CD8-positive, alpha-beta memory T cell (primary cell): ENCODE measurements at places on chromosomes 12 and 14.

GRCh38 chr14:75476274-75476995 is 45.8 kb upstream of the BATF start:
- no peak for DNase-seq

DNA sequence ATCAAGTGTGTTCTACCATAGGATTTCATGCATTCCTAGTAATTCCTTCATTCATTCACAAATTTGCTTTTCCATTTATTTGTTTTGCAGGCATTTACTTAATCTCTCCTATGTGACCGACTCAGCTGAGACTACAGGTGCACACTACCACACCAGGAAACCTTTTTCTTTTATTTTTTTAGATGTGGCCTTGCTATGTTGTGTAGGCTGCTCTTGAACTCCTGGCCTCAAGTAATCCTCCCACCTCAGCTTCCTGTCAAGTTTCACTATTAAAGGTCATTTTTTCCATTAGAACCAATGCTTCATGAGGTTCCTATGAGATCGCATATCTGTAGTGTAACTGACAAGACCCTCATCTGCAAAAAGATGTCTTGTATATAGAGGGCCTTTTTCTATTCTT is 1218.7 kb downstream of the VRK1 start:
- DNase-seq = peak; percentile 23

- no peak for DNase-seq
Measured at GRCh38 chr12:3300833-3301401, 190.1 kb upstream of the PRMT8 start.

DNA sequence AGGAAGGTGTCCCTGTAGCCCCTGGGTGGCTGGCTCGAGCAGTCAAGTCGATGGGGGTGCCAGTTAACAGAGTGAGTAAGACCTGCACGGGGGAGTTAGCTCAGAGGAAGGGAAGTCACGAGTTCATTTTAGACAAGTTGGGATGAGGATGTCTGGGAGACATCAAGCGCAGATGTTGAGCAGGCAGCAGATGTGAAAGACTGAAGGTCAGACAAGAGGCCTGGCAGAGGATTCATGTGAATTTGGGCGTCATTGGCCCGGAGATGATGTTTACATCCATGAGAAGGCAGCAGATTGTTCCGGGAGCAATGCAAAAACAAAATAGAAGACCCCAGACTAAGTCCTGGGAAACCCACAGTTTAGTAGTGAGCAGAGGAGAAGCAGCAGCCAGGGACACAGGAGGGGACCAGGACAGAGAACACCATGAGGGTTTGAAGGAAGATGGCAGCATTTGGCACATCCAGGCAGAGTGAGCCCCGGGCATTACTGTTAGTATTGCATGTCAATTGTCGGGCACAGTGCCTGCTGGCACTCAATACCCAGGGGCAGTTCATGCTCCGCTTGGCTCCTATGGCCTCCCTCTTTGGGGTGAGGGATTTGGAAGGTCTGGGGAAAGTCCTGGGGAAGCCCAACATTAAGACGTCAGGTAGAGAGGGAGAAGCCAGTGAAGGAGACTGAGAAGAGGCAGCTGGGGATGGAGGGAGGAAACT is 15.1 kb downstream of the LTBP2 start:
- no peak for DNase-seq

GRCh38 chr12:12265571-12266388 is 1.1 kb downstream of the LRP6 start:
- DNase-seq = no peak

DNA sequence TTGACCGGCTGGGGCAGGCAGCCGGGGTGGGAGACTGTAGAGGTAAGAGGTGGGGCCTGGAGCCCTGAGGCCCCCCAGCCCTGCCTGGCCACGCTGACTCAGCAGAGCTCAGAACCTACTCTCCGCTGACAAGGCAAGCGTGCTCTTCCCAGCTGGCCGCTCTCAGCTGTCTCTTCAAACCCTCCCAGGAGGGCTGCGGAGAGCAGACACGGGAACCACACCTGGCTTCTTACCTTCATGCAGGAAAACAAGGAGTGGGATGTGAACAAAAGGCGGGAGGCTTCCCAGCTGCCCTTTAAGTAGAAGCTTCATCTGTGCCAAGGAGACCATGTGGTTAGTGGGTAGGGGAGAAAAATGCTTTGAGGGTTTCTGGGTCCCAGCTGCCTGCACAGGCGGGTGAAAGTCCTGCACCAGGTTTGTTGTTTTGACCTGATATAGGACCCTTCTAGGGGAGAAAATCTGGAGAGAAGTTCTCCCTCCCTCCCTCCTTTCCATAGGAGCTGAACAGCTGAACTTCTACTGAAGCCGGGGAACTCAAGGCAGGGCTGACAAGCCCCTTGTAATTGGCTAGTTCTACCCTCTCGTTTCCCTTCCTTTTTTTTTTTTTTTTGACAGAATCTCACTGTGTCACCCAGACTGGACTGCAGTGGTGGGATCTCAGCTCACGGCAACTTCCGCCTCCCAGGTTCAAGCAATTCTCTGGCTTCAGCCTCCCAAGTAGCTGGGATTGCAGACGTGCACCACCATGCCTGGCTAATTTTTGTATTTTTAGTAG is 12.8 kb upstream of the TESC start:
- DNase-seq = no peak

DNA sequence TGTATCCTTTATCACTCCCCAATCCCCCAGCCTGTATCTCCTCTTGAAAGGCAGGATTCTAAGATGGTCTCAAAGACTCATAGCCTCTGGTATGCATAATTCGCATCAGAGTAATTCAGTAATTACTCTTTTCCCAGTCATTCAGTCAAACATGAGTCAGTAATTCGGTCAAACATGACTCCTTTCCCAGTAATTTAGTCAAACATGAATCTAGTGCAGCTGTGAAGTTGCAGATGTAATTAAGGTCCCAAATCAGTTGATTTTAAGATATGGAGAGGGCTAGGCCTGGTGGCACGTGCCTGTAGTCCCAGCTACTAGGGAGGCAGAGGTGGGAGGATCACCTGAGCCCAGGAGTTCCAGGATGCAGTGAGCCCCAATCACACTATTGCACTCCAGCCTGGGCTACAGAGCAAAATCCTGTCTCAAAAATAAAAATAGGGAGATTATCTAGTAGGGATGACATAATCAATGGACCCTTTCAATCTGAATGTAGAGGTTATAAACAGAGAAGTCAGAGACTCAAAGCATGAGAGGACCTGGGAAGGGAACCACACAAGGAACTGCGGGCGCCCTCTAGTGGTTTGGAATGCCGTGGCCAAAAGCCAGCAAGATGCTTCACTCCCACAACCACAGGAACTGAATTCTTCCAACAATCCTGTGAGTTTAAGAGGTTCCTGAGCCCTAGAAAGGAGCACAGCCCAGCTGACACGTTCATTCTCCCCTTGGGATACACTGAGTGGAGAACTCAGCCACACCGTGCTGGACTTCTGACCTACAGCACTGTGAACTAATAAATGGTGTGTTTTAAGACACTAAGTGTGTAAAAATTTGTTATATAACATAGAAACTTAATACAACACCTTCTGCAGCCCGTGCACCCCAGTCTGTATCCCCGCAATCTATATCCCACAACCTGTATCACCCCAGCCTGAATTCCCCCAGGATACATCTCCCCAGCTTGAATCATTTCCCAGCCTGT is 14.3 kb upstream of the ARMH4 start:
- DNase-seq = peak; percentile 58

DNA sequence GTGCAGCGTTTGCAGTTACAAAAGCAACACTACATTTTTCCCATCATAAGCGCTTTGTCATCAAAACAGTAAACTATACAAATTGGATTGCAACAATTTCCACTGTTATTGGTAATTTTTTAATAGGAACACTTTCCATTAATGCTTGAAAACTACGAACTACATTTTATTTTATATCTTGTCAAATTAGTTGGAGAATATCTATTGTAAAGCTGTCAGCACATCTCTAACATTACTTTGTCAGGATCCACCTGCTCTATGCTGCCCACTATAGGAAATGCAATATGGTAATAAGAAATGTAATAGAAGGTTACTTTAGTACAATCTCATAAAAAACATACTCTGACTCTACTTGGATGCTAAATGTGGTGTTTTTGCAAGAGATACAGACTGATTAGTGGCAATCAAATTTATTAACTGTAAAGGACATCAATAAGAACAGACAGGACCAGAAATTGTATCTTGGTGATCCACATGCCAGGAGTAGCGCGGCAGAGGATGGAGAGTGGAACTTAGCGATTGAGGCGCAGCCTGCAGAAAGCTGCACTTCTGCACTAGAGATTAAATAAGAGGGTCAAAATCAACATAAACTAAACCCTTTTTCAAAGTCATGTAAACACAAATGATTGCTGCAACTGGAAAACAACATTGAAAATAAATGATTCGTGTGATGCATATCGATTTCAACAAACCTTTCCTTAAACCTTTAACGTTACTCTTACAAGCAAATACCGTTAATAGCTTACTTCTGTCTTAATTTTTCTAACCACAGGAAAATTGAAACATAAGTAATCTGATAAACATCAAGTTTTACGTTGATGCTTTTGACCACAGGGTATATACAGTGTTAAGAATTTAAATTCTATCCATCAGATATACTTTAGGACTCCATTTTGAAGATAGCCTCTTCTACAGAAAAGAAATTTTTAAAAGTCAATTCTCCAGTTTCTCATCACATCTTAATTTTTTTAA is 3.6 kb upstream of the ARID2 start:
- peak; percentile 65 for DNase-seq

- DNase-seq = no peak
Measured at GRCh38 chr14:95256002-95256775, 63.5 kb downstream of the CLMN start.

DNA sequence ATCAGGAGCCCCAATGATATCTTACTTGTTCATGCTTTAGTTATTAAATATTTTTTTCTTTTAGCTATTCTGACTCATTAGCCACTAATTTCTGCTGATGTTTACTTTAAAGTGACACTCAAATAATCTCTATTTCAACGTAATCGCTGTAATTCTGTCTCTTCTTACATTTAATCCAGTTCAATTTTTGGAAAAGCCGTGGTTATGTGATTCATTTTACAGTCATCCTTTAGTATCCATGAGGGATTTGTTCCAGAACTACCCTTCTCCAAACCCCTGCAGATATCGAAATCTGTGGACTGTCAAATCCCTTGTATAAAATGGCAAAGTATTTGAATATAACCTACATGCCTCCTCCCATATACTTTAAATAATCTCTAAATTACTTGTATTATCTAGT is 1103.4 kb downstream of the LRFN5 start:
- no peak for DNase-seq

GRCh38 chr14:58395562-58395811 is 243 bp upstream of the TOMM20L start:
- DNase-seq = no peak

DNA sequence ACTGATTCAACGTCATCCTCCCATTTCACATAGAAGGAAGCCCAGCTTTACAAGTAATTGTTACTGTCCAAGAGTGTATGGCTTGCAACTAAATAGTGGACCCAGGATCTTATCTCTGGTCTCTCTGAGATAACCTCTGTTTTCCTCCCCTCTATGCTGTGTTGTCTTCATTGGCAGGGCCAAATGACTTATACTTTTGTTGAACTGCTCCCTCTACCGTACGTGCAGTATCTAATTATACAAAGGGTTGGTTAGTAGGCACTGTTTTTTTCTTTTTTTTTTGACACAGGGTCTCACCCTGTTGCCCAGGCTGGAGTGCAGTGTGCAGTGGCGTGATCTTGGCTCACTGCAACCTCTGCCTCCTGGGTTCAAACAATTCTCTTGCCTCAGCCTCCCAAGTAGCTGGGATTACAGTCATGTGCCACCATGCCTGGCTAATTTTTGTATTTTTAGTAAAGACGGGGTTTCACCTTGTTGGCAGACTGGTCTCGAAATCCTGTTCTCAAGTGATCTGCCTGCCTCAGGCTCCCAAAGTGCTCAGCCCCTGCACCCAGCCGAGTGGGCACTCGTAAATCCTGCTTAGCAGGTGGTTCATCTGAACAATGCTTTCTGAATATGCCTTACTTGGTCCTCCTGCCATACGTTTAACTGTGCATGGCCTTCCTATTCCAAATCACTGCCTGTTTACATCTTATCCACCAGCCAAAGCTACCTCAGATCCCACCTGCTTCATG is 162.1 kb downstream of the ADCK1 start:
- DNase-seq = no peak

DNA sequence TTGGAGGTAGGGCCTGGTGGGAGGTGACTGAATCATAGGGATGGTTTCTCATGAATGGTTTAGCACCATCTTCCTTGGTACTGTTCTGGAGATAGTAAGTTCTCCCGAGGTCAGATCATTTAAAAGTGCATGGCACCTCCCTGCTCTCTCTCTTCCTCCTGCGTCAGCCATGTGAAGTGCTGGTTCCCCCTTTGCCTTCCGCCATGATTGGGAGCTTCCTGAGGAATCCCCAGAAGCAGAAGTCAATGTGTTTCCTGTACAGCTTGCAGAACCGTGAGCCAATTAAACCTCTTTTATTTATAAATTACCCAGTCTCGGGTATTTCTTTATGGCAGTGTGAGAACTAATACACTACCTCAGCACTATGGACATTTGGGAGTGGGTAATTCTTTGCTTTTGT is 4.8 kb upstream of the LGMN start:
- DNase-seq = no peak

- DNase-seq = no peak
Measured at GRCh38 chr14:68972507-68973218, 6.4 kb downstream of the ACTN1 start.

DNA sequence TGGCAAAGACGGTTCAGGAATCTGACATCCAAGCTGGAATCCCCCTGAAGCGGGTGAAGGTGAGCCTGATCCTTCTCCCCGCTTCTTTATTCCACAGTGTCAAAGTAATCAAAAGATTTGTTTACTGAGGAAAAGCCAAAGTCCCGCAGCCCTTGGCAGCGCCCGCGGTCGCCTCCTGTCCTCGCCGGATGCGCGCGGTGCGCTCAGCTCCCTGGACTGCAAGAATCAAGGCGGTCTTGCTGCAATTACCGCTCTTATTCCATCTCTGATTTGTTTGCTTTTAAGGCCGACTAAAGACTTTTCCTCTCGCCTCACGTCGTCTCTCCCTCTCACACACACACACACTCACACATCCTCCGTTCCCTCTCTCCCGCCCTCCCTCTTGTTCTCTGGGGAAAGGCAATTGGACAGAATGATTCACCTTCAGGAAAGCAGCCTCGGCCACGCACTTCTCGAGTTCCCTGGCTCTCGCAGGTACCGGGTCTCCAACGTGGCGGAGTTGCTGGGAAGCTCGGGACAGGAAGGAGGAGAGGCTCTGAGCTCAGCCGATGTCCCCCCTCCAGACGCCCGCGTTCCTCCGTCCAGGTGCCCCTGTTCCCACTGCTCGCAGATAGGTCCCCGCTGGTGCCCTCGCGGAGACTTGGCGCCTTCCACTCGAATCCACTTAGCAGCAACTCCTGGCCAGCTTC is 68.6 kb upstream of the USP15 start:
- no peak for DNase-seq

- DNase-seq = no peak
Measured at GRCh38 chr12:109815757-109816617, 17.2 kb downstream of the TRPV4 start.

DNA sequence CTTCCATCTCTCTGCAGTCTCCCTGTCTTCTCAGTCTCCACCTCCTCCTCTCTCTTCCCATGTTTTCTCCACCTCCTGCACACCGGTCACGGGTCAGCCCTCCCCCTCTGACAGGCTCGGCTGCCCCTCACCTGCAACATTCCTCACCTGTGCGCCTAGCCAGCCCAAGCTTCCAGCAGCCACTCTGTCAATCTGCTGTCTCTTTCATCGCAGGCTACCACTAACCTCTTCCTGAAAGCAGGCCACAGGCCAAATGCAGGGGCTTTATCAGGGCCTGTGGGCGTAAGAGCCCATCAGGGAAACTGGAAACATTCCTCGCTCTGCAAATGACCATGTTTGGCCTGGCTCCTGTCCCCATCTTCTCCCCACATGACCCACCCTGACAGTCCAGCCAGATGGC is 34.5 kb downstream of the CMKLR1 start:
- no peak for DNase-seq

GRCh38 chr14:101961011-101961721 is 3.2 kb upstream of the DYNC1H1 start:
- DNase-seq = peak; percentile 62
